ENCODE measurements at places on chromosomes 2 and 18. TPM values are rescaled to one million over a fixed set of nuclear protein-coding genes. Genes with fewer than 3 reads are reported as not detected.

The FASTKD2 gene
- 41.4 TPM for total RNA-seq

The MROH2A gene
- total RNA-seq = not detected

The CRYBA2 gene
- not detected for total RNA-seq

The TNFAIP6 gene
- total RNA-seq = 10.7 TPM

- no peak overlapping the region for H3K4me3 ChIP-seq
- no peaks in the 10 kb centered on the region for H3K36me3 ChIP-seq
- H3K27ac ChIP-seq = no peak overlapping the region
- H3K4me1 ChIP-seq = peaks cover 5% of the 10 kb centered on the region
- no peaks in the 10 kb centered on the region for H3K27me3 ChIP-seq
Measured at GRCh38 chr2:225773148-225773547, 373.6 kb downstream of the NYAP2 start.

DNA sequence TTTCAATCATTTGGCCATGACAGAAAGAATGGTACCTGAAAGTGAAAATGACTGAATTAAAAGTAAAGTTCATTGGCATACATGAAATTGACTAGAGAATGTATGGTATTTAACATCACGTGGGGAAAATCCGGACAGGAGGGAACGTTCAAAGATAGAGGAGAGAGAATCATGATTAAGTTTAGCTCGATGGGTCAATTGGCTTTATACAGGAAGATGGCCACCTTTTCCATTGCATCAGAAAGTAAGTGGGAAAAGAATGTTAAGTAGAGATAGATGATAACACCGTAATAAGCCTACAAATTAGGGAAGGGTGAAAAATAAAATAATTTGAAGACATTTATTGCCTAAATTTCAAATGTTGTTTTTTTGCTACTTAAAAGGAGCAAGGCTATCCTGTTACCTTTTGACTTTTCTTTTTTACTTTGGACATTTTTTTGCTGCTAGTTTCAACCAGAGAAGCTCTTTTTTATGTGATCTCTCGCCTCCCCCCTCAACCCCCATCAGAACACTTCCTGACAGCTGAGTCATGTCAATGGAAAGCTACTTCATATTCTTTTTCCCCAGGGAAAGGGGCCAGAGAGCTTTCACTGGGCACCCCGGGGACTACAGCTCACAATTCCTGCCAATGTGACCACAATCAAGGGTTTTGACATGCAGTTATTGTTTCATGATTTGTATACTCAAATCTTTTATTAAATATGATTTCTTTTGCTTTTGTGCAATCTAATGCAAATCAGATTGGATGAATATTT is 767 bp upstream of the CCDC102B start:
- H3K27ac ChIP-seq = no peak overlapping the region
- H3K36me3 ChIP-seq = no peaks in the 10 kb centered on the region
- H3K4me1 ChIP-seq = peaks cover 18% of the 10 kb centered on the region
- no peaks in the 10 kb centered on the region for H3K27me3 ChIP-seq

- no peaks in the 10 kb centered on the region for H3K36me3 ChIP-seq
- H3K4me3 ChIP-seq = no peak overlapping the region
- H3K27me3 ChIP-seq = no peaks in the 10 kb centered on the region
- H3K4me1 ChIP-seq = no peaks in the 10 kb centered on the region
- DNase-seq = no peak
Measured at GRCh38 chr2:185633621-185634020, 105.0 kb upstream of the FSIP2 start.

DNA sequence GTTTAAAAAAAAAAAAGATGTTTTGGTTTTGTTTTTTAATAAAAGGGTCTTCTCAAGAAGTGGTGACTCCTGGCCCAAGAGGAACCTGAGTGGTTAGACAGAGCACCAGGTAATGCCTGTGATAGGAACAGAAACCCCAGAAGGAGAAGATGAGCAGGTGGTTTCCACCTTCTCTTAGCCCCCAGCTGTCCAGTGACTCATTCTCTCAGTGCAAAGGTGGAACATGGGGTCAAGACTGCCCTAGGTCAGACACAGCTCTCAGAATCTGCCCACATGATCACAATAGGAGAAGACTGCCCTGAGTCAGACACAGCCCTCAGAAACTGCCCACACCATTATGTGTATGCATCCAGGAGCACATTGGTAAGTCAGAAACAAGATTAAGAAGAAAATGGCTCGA is 61.8 kb downstream of the TBC1D8 start:
- H3K4me3 ChIP-seq = no peak overlapping the region
- no peaks in the 10 kb centered on the region for H3K27me3 ChIP-seq
- no peaks in the 10 kb centered on the region for H3K4me1 ChIP-seq
- no peaks in the 10 kb centered on the region for H3K36me3 ChIP-seq

- H3K27me3 ChIP-seq = no peaks in the 10 kb centered on the region
- H3K4me3 ChIP-seq = no peak overlapping the region
- peaks cover 5% of the 10 kb centered on the region for H3K4me1 ChIP-seq
- H3K36me3 ChIP-seq = no peaks in the 10 kb centered on the region
- no peak overlapping the region for H3K27ac ChIP-seq
- DNase-seq = no peak
Measured at GRCh38 chr2:151900331-151900730, 72.1 kb upstream of the ARL5A start.

DNA sequence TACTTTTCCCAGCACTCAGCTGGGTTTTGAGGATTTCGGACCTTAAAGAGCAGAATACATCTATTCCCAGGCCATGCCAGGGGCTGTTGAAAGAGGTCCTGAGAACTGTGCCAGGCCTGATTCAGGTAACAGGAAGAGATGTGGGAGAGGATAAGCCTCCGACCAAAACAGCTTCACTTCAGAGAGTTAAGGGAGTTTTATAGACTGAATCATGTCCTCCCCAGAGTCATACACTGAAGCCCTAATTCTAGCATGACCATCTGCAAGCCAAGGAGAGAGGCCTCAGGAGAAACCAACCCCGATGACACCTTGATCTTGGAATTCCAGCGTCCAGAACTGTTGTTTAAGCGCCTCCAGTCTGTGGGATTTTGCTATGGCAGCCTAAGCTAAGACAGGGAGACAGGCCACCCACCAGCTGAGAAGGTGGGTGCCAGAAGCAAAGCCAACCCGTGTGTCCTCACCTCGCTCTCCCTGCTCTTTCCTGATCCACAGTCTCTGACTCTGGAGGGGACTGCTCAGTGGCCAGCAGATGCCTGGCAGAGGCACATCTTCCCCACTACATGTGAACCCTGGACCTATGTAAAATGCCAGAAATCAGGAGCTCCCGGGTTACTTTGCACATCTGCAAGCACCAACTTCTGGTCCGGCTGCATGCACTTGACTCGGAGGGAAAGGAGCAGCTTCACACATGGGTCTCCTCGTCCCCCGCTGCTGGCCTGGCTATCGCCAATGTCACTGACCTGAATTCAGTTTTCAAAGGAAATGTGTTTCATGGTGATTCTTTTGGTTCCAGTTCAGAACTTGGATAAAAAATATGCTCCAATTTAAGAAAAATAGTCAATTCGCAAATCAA is 116.8 kb upstream of the EPC2 start:
- H3K27ac ChIP-seq = no peak overlapping the region
- H3K4me1 ChIP-seq = no peaks in the 10 kb centered on the region
- no peak for DNase-seq
- no peaks in the 10 kb centered on the region for H3K27me3 ChIP-seq
- H3K36me3 ChIP-seq = no peaks in the 10 kb centered on the region
